ENCODE measurements at places on chromosomes 1 and 21.

- no peak for DNase-seq
Observed at GRCh38 chr1:172723251-172723650, 64.3 kb downstream of the FASLG start.

DNA sequence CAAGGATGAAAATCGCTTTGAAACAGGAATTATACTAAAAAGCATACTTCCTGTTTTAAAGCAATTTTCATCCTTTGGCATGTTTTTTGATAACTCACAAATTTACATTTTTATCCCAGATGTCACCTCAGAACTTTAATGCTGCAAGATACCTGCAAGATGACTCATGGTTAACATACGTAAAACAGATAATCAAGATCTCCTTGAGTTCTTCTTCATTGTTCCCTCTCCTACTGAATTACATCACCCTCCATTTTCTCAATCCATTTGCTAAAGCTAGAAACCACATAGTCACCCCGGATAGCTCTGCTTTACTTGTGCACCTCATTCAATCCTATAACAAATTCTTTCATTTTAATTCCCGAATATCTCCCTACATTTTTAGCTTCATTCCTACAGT is 1114.2 kb downstream of the PLA2G4A start:
- DNase-seq = no peak

GRCh38 chr1:22210636-22211035 is 67.7 kb upstream of the WNT4 start:
- no peak for DNase-seq

DNA sequence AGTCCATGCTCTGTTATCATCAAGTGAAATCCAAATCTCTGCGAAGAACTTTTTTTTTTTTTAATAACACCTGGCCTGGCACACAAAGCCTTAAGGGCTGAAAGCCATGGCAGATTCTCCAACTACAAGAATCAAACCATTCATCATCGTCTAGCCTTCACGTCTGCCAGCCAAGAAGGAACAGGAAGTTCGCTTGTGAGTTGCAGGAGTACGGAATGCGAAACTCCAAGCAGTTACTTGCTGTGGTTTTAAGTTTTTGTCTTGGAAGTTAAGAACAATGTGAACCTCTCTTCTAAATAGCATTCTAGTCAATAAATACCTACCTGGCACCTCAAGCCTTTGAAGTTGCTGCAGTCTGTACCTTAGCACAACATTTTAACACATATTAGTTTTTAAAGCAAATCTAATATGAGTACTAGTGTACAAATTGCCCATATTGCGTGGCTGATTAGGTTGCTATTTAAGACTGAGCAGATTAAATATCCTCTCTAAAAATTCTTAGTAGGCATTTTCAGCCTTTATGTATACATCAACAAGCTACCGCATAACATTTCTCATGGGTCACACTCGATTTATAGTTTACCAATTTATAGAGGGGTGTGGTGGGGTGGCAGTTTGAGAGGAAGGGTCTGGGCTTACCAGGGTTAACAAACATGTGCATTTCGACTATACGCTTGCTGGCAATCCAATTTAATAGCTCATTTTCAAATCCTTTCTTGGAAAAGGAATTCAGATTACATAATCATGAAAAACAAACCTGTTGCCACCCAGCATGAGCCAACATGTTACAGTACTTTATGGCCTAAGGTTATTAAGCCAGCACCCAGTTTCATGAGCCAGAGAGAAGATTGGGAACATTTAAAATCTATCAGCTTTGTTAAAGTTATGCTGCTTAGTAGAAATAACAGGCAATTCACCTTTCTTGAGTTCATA is 22.2 kb upstream of the PTPN14 start:
- DNase-seq = no peak
